ENCODE measurements at places on chromosomes 12 and 14.

- DNase-seq, result no peak
Measured at GRCh38 chr14:78721756-78722480, 551.7 kb downstream of the NRXN3 start.

- DNase-seq, result no peak
Measured at GRCh38 chr14:86989285-86989684, 1003.7 kb downstream of the GALC start.

- no peak for DNase-seq
Measured at GRCh38 chr12:64478661-64479060, 26.7 kb downstream of the TBK1 start.

DNA sequence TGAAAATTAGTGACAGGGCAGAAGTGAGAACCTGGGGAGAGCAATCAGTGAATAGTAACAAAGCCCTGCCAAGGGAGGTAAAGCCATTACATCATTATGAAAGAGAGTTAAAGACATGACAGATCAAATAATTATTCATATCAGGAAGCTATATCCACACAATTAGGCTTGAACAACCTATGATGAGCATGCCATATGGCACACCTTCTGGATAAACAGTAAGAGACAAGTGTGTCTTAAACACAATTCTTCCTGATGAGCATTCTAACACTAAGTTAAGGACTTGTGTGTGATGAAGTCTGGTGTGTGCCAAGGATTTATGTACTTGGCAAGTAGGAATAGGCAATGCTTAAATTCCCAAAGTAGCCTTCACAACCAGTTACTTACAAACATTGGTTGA is 76.1 kb downstream of the GALNT4 start:
- no peak for DNase-seq

DNA sequence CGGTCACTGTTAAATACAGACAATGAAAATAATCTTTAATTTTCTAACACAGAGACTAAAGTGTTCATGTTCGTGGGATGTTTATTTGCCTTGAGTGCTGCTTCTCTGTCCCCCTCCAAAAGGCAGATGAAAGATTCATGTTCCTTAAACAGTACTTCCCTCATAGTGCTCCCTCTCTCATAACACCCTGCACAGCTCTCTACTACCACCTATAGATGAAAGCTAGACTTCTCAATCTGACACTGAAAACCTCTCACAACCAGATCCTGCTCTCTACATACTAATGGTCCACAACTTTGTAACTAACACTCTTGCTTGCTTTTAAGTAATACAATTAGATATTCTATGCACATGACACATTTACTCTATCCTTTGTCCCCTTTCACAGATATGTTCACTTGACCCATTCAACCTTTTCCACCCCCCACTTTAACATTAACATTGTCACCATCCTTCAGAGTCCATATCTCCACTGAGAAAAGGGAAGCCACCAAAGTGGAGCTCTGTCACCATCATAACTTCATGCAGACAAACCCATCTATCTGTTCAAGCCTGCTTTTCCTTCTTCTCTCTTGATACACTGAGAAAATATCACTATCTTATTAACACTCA is 266.4 kb upstream of the USP15 start:
- no peak for DNase-seq

DNA sequence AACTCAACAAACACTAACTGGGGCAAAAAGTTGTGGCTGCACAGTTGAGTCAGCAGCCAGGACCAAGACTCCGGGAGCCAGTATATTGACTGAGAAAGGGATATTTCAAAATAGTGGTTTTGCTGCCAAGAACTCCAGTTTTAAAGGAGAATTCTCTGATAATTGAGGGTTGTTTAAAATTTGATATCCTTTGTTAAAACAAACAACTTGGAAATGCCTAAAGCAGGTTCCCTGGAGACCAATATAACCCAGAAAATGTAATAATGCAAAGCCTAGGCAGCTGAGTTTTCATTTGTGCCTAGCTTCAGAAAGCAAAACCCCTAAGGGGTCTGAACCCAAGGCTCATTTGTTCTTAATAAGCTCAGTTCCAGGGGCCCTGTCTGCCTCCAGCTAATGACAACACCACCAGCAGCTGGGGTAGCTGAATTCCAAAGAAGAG is 311.7 kb upstream of the CCDC196 start:
- no peak for DNase-seq

DNA sequence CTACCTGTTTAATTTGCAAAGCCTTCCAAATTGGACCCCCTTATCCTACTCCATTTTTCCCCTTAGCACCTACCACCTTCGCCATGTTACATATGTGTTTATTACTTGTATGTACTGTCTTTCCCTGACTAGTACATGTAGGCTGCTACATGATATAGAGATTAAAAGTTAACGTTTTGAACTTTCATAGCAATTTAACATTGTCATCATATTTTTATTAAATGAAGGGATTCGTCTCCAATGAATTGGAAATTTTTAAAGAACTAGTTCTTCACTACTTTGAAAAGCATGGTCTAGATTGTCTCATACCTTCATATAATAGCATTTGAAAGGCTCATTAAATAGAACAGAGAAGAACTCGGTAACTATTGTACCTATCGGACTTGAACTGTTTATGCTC is 64.9 kb upstream of the REP15 start:
- no peak for DNase-seq

- no peak for DNase-seq
Measured at GRCh38 chr14:99462210-99462609, 18.4 kb downstream of the SETD3 start.

GRCh38 chr14:99249389-99249788 is 22.6 kb downstream of the BCL11B start:
- DNase-seq, result no peak

DNA sequence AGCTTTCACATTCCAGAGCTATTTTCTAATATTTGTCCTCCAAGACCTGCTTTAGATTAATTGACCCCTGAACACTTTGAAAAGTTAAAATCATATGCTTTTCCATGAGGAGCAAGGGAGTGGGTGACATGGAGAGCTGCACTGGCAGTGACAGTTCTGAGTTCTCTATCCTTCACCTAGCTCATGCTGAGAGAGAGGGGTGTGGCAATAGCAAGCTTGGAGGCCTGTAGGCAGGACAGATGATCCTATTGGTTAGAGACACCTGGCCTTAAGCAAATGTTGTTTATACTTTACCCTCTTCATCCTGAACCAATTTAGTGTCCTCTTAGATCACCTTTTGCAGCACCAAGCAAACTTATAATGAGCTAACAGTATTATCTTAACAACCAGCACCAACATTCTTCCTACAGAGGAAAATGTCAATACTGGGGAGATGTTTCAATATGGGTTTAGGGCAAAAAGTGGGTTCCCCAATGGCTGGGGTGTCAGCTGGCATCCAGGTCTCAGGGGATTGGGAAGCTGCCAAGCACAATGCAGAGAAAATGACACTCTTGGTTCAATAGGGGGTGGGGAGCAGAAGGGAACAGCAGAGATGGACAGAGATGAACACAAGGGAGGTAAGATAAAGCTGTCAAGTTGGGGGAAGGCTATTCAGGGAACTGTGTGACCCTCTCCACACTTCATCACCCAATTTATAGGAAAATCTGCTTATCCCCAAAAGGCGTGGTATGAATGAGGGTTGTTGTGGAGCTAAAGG is 37.0 kb upstream of the PPM1H start:
- no peak for DNase-seq

DNA sequence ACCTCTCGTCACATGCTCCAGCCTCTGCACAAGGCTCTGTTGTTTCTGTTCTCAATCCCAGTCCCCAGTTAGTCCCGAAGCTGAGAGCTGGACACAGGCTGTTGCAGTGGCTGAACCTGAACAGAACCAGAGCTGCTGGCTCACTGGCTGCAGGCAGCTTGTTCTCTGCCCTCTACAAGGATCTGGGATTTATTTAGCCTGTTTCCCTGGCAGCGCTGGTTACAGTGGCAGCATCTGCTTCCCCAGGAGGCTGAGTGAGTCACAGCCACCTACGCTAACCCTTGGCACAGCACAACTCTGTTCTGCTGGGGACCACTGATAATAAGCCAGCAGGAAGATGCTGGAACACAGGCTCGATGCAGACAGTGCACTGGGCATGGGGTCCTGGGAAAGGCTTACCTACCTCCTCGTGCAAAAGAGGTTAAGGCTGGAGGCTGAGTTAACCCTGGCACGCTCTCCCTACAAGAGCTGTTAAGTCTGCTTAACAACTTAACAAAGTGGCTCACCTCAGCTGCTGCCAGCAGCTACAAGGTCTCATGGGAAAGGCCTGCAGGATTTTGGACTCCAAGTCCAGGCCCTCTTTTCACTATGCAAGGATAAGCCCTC is 299.6 kb downstream of the PCNX1 start:
- no peak for DNase-seq

DNA sequence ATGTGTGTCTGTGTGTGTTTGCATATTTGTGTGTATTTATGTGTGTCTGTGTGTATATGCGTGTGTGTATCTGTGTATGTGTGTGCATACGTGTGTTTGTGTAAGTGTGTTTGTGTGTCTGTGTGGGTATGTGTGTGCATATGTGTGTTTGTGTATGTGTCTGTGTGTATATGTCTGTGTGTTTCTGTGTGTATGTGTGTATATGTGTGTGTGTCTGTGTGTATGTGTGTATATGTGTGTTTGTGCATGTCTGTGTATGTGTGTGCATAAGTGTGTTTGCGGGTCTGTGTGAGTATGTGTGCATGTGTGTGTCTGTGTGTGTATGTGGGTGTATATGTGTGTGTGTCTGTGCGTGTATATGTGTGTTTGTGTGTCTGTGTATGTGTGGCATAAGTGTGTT is 1030.5 kb upstream of the TMEM132C start:
- DNase-seq, result no peak

DNA sequence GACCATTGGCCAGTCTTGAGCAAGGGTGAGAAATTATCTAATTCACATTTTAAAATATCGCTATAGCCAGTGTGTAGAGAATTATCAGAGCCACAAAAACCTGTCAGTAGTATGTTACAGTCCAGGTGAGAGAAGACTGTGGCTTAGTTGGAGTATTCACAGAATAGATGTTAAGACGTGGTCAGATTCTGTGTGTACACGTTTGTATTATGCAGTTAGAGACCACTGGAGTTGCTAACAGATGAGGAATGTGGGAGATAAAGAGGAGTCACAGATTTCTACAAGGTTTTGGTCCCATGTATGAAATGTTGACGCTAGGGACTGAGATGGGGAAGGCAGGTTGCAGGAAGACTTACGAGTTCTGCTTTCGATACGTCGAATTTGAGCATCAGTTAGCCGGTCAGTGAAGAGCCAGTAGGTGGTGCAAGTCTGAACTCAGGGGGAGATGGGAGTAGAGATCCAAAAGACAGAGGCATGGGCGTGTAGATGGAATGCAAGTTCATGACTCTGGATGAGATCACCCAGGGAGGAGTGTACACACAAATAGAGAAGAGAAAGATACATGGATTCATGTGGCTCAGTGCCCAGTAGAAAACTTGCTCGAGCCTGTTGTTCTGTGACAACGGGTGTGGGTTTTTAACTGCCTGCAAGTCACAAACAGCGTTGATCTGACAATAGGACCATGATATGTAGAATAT is 114.8 kb upstream of the FLRT2 start:
- no peak for DNase-seq

DNA sequence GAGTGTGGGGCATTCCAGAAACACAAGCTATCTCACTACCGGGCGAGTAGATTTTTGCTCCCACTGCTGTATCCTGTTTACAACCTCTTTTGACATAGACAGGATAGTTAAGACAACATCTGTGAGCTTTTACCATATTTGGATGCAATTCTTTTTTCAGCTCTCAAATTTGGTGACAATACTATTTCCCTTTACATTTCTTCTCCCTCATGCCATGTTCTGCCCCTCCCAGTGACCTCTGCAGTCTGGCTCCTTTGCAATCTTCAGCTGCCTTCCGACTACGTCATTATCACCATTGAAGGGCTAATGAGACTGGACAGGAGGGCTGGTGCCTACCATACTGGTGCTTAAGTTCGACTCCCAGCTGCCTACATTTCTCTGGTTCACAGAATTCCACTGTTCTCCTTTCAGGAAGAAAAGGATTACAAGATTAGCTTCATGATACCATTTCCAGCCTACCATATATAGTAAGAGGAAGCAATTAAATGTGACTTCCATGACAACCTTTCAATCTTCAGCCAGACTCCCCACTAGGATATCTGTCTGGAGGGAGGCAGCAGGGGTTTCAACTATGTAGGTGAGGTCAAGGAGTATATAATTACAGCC is 251.6 kb downstream of the PHLDA1 start:
- DNase-seq, result no peak

- DNase-seq, result no peak
Measured at GRCh38 chr12:126210026-126210425, 1144.8 kb downstream of the AACS start.

DNA sequence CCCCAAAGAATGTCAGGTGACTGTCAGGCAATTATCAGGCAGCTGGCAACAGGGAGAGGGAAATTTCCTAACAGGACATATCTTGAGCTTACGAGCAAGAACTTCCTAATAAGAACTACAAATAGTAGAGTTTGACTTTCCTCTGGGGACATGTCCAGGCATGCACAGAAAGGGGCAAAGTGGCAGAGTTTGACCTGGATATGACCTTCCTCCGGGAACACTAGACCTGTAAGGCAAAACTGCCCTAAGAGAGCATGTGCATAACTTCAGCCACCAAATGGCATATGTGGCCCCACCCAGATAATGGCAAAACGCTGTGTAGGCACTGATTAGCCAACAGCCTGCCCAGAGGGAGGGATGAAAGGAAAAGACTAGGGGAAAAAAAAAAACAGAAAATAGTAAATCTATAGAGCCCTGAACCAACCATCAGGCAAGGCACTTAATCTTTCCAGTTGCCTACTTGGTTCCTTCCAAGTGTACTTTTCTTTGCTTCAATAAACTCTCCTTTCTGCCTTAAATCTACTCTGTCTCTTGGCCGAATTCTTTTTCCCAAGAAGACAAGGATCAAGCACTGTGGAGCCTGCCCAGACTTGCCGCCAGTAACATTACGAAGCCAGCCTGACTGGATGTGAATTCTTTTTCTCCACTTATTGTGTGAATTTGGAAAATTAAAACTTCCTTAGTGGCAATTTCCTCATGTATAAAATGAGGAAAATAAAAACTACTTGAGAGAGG is 164.1 kb downstream of the SPTSSA start:
- no peak for DNase-seq

GRCh38 chr14:55593698-55594097 is 13.7 kb downstream of the KTN1 start:
- no peak for DNase-seq

GRCh38 chr12:14252697-14253096 is 112.8 kb upstream of the ATF7IP start:
- DNase-seq, result no peak

- DNase-seq, result no peak
Measured at GRCh38 chr14:58703161-58703506, 65.4 kb downstream of the DACT1 start.

- DNase-seq, result no peak
Measured at GRCh38 chr12:85733984-85734383, 102.2 kb downstream of the RASSF9 start.

Data from stimulated activated CD8-positive, alpha-beta memory T cell treated with anti-CD3 and anti-CD28 coated beads, Interleukin-15, amount 100 ng/mL, for 48 hours (primary cell).